Activated naive CD4-positive, alpha-beta T cell (primary cell): ENCODE measurements at places on chromosomes 11 and 22.

DNA sequence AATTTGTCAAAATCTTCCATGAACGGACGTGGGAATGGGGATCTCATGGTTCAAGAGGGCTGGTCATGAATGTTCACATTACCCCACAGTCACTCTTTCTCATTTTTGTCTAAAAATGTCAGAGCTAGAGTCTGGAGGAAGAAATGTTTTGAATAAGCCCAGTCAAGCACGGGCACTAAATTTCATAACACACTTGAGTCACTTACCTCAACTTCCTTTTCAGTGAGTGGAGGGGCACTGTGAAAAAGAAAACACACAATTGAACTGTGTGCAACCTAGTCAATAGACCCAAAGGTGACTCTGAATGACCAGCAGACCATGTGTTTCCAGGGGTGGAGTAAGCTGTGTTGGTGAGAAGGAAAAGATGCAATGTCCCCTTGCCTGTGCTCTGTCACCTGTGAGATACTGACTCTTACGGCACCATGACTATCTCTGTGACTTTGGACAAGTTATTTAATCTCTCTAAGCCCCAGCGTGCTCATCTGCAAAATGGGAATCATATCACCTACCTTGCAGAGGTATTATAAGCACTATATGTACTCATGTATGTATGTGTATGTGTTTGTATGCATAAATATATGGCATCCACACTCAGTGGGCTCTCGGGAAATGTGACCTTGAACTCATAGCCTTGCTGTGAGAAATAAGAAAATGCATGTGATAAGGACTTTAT is 38.2 kb upstream of the LYVE1 start:
- DNase-seq = no peak

DNA sequence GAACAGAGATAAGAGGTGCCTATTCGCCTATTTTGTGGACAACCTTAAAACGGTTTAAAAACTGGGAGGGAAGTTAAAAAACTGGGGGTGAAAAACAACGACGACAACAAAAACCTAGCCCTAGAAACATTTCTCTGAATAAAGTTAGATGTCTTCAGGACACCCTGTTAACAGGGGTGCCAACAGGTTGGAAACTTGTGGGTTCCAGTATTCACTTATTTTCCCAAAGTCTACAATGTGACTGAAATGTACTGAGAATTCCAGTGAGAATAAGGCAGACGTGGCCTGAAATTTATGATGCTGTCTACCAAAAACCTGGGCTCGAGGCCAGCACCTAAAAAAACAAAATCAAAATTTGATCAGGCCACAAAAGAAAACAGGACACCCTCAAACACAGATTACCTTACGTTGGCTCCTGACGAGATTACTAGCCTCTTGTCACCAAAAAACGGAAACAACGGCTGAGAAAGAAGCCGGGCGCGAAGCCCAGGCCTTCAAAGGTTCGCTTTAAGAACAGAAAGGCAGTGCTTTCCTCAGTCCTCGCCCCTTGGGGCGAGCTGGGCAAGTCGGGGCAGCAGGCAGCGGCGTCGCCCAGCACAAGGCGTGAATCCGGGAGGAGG is 906 bp downstream of the CCDC90B start:
- no peak for DNase-seq

- DNase-seq = no peak
Measured at GRCh38 chr22:37672206-37672919, 3.1 kb upstream of the LGALS1 start.

DNA sequence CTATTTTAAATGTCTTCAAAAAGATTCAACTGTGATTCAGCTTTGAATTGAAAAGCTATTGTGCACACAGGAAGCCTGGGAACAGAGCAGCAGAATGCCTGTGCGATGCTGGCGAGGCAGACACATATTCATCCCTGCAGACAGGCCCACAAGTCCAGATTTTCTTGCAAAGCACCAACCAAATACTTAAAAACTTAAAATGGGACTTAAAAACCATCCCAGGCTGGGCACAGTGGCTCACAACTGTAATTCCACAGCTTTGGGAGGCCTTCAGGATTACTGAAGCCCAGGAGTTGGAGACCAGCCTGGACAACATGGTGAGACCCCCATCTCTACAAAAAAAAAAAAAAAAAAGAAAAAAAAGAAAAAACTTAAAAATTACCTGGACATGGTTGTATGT is 122.6 kb upstream of the SERPIND1 start:
- DNase-seq = no peak

DNA sequence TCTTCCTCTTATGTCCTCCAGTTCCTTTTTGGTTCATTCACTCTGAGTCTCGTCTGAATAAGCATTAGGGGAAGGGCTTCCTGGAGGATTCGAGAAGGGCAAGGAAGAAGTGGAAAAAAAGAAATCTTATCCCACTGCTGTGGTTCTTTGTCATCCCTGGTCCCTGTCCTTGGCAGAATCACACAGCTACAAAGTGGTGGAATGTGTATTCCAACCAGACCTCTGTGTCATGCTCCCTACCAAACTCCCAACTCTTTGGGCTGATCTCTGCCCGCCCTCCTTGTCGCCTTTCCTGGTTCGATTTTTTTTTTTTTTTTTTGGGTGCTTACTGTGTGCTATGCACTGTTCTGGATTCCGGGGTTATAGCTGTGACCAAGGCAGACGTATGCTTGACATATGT is 61.0 kb downstream of the TEAD1 start:
- DNase-seq = no peak

- DNase-seq = no peak
Measured at GRCh38 chr11:97570636-97571035, 1180.8 kb downstream of the JRKL start.

- DNase-seq = no peak
Measured at GRCh38 chr11:128725630-128726319, 31.9 kb downstream of the FLI1 start.

- no peak for DNase-seq
Measured at GRCh38 chr11:34218067-34218466, 112.6 kb downstream of the NAT10 start.

DNA sequence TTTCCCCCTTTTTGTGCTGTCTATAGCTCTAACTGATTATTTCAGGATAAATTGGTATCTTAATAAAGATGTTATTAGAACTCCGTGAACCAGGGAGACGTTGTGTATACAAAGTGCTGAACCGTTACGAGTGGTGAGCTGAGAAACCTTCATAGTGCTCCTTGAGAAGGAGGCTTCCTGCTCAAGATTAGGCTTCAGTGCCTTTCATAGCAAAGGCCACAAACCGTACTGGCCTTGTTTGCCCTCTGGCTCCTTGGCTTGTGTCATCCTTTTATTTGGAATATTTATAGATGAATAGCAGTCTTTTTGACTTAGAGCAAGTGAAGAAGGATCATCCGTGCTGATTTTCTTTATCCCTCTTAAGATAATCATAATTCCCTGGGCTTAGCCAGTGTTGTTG is 16.3 kb downstream of the EIF3L start:
- DNase-seq = no peak

DNA sequence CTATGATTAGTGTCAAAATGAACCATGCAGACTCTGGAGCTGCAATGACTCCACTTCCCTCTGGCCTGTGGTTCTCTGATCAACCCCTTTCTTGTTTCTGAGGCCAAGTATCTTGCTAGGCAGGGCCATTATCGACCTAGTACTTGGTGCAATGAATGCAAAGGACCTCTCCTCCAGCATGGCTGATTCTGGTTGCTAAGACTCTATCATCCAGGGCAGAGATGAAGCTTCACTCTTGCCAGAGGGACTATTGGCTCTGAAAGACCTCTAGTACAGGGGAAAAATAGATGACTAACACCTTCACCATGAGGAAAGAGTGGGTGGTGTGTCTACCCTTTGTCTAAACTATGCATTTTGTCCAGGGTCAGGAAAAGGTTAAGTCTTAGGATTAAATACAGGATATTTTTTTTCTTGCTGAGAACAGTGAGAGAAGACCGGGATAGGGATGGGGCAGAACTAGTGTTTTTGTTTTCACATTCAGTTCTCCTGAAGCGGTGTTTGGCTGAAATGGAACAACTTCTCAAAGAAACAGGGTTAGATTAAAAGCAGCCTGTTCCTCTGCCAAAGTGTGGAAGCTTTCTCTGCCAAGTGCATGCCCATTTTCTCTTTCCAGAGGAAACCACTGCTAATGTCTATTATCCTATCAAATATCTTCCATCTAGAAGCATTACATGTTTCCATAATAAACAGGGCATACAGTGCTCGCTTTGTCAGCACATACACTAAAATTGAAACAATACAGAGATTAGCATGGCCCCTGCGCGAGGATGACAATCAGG is 5.0 kb upstream of the MTFP1 start:
- no peak for DNase-seq

- no peak for DNase-seq
Measured at GRCh38 chr11:83480811-83481210, 194.6 kb upstream of the CCDC90B start.

DNA sequence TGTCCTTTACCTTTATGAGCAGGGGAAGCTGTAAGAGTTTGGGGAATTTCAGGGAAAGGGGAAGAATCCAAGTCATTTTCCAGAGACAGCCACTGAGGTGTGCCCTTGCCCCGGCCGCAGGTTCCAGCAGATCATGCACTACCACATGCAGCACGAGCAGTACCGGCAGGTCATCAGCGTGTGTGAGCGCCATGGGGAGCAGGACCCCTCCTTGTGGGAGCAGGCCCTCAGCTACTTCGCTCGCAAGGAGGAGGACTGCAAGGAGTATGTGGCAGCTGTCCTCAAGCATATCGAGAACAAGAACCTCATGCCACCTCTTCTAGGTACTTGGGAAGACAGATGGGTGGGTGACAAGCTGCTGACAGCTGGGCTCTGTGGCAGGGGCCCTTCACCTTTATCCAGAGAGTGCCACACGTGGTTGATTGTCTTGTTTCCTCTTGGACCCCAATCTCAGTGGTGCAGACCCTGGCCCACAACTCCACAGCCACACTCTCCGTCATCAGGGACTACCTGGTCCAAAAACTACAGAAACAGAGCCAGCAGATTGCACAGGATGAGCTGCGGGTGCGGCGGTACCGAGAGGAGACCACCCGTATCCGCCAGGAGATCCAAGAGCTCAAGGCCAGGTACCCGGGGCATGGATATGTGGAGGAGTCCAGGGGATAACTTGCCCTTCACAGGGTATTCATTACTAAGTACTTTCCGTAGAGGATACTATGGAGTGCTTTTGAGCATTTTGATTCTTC is 5.8 kb upstream of the HMBS start:
- no peak for DNase-seq

DNA sequence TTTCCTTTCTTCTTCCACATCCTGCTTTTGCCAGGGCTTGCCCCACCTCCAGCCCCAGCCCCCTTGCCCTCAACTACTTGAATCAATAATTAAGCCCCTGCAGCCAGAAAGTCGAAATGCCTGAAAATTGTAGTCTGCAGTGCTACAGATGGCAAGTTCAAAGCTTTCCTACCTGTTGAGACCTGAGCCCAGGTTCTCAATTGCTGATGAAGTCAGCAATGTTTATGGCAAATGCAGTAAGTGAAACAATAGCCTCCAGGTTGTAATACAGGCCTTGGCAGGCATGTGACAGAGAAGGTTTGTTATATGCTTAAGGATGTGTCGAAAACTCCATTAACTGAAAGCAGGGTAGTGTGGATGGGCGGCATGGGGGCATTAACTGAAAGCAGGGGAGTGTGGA is 181.1 kb upstream of the SESN3 start:
- no peak for DNase-seq

- no peak for DNase-seq
Measured at GRCh38 chr11:63443714-63444113, 47.3 kb downstream of the PLAAT5 start.

GRCh38 chr11:15858881-15859280 is 497.5 kb downstream of the SOX6 start:
- DNase-seq = no peak

DNA sequence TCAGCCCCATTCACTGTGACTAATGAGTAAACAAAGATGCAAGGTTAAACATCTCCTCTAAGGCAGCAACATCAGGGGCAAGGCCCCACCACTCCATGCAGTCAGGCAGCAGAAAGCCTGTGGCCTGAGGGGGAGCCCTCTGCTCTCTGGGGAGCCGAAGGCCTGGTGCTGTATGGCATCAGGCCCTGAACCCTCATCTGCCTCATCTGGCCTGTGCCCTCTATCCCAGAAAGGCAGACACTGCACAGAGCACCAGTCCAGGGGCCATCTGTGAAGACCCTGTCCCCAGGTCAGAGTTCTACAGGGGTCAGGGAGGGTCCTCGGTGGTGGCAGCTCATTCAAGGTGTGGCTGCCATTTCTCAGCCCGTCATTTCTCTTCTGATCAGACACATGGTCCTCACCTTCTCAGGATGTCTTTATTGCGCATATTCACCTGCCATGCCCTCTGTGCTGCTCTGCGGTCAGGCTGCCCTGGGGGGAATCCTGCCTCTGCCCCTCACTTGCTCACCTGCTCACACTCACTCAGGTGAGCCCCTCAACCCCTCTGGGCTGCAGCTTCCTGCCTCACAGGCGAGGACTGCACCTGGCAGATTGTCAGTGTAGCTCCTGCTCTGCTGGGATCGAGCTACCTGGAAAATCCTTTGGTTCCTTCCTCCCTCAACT is 103.1 kb upstream of the PITPNB start:
- DNase-seq = no peak

- no peak for DNase-seq
Measured at GRCh38 chr22:45320357-45320976, 10.7 kb downstream of the FAM118A start.

- DNase-seq = no peak
Measured at GRCh38 chr22:29331213-29331612, 15.7 kb upstream of the RASL10A start.

- DNase-seq = no peak
Measured at GRCh38 chr11:104549019-104549418, 349.2 kb downstream of the CASP12 start.

DNA sequence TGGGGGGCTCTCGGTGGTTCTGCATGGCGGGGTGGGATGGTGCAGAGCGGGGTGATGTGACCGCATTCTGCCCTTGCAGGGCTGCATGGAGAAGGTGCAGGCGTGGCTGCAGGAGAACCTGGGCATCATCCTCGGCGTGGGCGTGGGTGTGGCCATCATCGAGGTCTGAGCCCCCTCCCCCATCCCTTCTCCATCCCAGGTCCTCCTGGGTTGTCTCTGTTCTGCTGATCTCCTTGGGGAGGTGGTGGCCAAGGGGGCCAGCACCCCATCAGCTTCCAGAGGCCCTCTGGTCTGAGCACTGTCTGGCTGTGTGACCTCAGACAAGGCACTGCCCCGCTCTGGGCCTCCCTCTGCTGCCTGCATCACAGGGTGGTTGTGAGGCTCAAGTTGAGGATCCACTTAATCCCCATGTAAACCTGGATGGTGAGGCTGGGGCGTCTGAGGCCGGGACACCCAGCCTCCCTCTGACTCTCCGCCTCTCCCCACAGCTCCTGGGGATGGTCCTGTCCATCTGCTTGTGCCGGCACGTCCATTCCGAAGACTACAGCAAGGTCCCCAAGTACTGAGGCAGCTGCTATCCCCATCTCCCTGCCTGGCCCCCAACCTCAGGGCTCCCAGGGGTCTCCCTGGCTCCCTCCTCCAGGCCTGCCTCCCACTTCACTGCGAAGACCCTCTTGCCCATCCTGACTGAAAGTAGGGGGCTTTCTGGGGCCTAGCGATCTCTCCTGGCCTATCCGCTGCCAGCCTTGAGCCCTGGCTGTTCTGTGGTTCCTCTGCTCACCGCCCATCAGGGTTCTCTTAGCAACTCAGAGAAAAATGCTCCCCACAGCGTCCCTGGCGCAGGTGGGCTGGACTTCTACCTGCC is 53.3 kb downstream of the CD82 start:
- DNase-seq = no peak

GRCh38 chr11:116172156-116172555 is 600.6 kb downstream of the BUD13 start:
- DNase-seq = no peak

GRCh38 chr22:44623771-44624510 is 78.1 kb upstream of the PRR5 start:
- no peak for DNase-seq

- no peak for DNase-seq
Measured at GRCh38 chr22:43126501-43127165, 16.1 kb downstream of the BIK start.

GRCh38 chr11:9092853-9093778 is 1.7 kb upstream of the SCUBE2 start:
- no peak for DNase-seq
